ENCODE measurements at places on chromosomes 11 and 22. TPM values are rescaled to one million over a fixed set of nuclear protein-coding genes. Genes with fewer than 3 reads are reported as not detected.

DNA sequence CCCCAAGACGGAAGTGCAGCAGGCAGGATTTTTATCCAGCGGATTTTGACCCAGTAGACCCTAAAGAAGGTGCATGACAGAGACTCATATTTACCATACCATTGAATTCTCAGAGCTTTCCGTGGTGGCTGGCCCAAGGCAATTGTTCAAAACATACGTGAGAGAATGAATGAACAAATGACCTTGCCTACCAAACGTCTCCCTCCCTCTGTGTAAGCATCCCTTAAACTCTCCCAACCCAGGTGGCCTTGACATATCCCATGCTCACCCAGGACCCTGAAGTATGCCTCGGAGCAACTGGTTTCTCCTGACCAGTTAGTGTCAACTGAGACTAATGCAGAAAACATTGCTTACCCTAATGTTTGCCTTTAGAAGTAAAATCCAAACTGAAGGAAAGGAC is 154.9 kb downstream of the TEAD1 start:
- DNase-seq = no peak

- DNase-seq = peak; percentile 90
Observed at GRCh38 chr22:45090497-45090910, 73.2 kb upstream of the NUP50 start.

- no peak for DNase-seq
Observed at GRCh38 chr11:128643661-128644317, 50.1 kb upstream of the FLI1 start.

- DNase-seq = peak; percentile 36
Observed at GRCh38 chr11:66332371-66333219, 3.6 kb downstream of the RIN1 start.

- no peak for DNase-seq
Observed at GRCh38 chr11:10459029-10459970, 4.2 kb downstream of the AMPD3 start.

The APBB1 gene
- total RNA-seq = 40.7 TPM
